ENCODE measurements at places on chromosomes 12 and 14. TPM values are rescaled to one million over a fixed set of nuclear protein-coding genes. Genes with fewer than 3 reads are reported as not detected.

- no peak for DNase-seq
- no peaks in the 10 kb centered on the region for H3K36me3 ChIP-seq
- H3K4me1 ChIP-seq = no peaks in the 10 kb centered on the region
- H3K27me3 ChIP-seq = peaks cover 6% of the 10 kb centered on the region
- H3K4me3 ChIP-seq = no peak overlapping the region
These were observed 187.8 kb downstream of the ADGRD1 start for GRCh38 chr12:131141514-131141913.

DNA sequence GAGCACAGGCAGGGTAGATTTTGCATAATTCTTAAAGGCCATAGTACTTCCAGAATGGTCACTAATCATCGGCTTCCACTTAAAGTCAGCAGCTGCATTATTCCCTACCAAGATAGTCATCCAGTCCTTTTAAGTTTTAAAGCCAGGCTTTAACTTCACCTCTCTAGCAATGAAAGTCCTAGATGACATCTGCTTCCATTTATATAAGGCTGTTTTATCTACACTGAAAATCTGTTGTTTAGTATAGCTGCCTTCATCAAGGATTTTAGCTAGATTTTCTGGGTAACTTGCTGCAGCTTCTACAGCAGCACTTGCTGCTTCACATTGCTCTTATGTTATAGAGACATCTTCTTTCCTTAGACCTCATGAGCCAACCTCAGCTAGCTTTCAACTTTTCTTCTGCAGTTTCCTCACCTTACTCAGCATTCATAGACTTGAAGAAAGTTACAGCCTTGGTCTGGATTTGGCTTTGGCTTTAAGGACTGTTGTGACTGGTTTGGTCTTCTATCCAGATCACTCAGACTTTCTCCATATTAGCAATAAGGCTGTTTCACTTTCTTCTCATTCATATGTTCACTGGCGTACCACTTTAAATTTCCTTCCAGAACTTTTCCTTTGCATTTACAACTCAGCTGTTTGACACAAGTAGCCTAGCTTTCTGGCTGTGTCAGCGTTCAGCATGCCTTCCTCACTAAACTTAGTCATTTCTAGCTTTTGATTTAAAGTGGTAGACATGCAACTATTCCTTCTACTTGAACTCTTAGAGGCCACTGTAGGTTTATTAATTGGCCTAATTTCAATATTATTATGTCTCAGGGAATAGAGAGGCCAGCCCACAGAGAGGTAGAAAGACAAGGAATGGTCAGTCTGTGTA lies 209.9 kb upstream of the GARIN2 start:
- peak; percentile 13 for DNase-seq
- no peaks in the 10 kb centered on the region for H3K27me3 ChIP-seq

DNA sequence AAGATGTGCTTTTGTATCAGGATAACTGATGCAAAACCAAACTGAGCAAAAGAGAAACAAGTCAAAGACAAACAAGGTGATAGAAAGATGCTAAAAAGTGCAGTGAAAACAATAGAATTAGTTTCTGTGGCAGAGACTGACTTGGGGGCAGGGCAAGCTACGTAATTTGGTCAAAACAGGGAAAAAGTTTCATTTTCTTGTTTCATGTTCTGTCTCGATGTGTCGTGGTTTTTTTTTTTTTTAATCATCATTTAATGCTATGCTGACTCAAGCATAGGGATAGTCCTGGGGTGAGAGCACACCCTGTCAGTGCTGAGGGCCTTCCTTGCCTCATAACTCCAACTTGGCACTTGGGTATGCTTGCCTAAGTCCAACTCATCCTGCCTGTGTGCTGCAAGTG lies 144.1 kb upstream of the PTPRQ start:
- H3K4me1 ChIP-seq = no peaks in the 10 kb centered on the region
- no peak overlapping the region for H3K27ac ChIP-seq
- H3K36me3 ChIP-seq = no peaks in the 10 kb centered on the region
- no peak overlapping the region for H3K4me3 ChIP-seq

DNA sequence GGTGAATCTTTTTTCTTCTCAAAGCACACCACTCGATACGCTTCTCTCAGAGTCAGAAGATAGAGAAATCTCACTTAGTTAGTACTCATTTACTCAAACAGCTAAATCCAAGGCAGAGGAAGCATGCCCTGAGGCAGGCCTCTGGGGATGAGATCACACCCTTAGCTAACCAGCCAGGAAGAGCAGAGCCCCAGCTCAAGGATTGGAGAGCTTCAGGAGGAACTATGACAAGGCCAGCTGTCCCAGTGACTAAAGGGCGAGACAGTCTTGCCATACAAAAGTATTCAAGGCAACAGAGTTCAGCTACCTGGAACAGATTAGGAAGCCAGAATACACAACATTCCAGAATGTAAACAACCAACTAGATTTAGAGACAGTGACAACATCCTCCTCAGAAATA lies 197.7 kb upstream of the CCDC196 start:
- H3K36me3 ChIP-seq = no peaks in the 10 kb centered on the region
- H3K4me3 ChIP-seq = no peak overlapping the region
- no peak for DNase-seq
- H3K4me1 ChIP-seq = no peaks in the 10 kb centered on the region
- H3K27me3 ChIP-seq = no peaks in the 10 kb centered on the region

GRCh38 chr12:22728987-22729386 lies 104.0 kb downstream of the ETNK1 start:
- no peak overlapping the region for H3K4me3 ChIP-seq
- H3K27ac ChIP-seq = no peak overlapping the region
- peaks cover 7% of the 10 kb centered on the region for H3K27me3 ChIP-seq
- DNase-seq = no peak
- H3K4me1 ChIP-seq = no peaks in the 10 kb centered on the region

GRCh38 chr12:105423921-105424320 lies 93.4 kb downstream of the C12orf75 start:
- no peak overlapping the region for H3K4me3 ChIP-seq
- peaks cover 14% of the 10 kb centered on the region for H3K4me1 ChIP-seq
- no peaks in the 10 kb centered on the region for H3K36me3 ChIP-seq

- no peak overlapping the region for H3K27ac ChIP-seq
- peaks cover 21% of the 10 kb centered on the region for H3K4me1 ChIP-seq
These were observed 121.2 kb downstream of the PRICKLE1 start for GRCh38 chr12:42468341-42468821.

DNA sequence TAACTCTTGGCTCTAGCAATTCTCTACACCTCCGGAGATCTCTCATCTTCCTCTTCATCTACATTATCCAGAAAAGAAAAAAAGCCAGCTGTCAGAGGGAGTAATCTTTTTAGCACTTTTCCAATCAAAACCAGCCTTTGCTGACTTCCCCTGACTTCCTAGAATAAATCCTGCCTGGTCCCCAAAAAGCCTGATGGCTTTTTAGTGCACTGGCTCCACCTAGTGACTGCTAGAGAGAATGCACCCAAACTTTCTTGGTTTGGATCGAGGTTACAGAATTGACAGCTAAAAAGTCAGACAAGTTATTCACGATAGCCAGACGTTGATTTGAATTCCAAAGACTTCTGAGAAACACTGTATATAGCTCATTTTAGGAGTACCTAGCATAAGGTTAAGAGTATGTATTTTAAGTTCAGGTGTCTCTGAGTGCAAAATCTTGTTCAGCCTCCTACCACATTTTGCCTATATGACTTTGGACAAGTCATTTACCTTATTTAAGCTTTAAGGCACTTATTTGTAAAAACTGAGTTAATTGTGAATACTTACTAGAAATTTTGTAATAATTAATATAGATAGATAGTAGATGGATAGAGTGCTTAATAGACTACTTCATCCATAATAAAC lies 185.7 kb upstream of the GRIN2B start:
- H3K4me3 ChIP-seq = no peak overlapping the region
- no peaks in the 10 kb centered on the region for H3K4me1 ChIP-seq
- H3K36me3 ChIP-seq = no peaks in the 10 kb centered on the region
- no peaks in the 10 kb centered on the region for H3K27me3 ChIP-seq

DNA sequence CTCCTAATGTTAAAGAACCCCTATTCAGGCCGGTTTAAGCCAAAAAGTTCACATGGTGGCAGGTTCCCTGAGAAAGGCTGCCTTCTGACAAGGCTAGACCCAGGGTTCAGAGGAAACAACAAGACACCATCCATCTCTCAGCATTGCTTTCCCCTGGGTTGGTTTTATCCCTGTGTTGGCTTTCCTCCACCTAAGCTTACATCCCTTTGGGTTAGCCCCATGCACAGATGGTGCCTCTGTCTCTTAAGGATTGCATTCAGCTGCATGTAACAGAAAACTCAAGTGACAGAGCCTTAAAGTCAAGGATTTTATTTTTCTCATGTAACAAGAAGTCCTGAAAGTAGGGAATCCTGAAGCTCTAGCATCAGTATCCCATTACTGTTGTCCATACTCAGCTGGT lies 42.8 kb upstream of the RIN3 start:
- DNase-seq = no peak
- H3K4me1 ChIP-seq = peaks cover 13% of the 10 kb centered on the region
- H3K27ac ChIP-seq = no peak overlapping the region
- no peaks in the 10 kb centered on the region for H3K27me3 ChIP-seq
- H3K36me3 ChIP-seq = peaks cover 8% of the 10 kb centered on the region

GRCh38 chr14:33218026-33218425 lies 279.3 kb downstream of the NPAS3 start:
- H3K4me1 ChIP-seq = no peaks in the 10 kb centered on the region
- H3K36me3 ChIP-seq = no peaks in the 10 kb centered on the region
- DNase-seq = no peak
- H3K4me3 ChIP-seq = no peak overlapping the region
- no peak overlapping the region for H3K27ac ChIP-seq

DNA sequence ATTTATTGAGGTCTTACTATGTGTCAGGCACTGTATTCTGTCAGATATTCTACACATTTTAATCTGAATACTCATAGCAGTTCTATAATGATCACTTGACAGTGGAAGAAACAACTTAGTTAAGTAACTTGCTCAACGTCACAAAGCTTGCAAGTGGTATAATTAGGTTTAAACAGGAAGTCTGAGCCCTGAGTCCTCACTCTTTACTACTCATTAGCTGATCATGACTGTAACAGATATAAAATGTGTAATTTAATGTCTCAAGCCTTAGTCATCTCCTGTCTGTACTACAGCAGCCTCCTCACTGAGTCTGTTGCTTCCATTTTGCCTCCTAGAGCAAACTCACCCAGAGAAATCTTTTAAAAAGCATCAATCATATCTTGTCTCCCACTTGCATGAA lies 38.9 kb downstream of the PPP4R4 start:
- no peak for DNase-seq
- no peaks in the 10 kb centered on the region for H3K4me1 ChIP-seq
- no peak overlapping the region for H3K27ac ChIP-seq
- peaks cover 8% of the 10 kb centered on the region for H3K27me3 ChIP-seq
- peaks cover 3% of the 10 kb centered on the region for H3K36me3 ChIP-seq

GRCh38 chr12:922285-922684 lies 27.2 kb downstream of the RAD52 start:
- no peak overlapping the region for H3K4me3 ChIP-seq
- H3K27me3 ChIP-seq = no peaks in the 10 kb centered on the region
- DNase-seq = no peak
- H3K36me3 ChIP-seq = peaks cover 8% of the 10 kb centered on the region

DNA sequence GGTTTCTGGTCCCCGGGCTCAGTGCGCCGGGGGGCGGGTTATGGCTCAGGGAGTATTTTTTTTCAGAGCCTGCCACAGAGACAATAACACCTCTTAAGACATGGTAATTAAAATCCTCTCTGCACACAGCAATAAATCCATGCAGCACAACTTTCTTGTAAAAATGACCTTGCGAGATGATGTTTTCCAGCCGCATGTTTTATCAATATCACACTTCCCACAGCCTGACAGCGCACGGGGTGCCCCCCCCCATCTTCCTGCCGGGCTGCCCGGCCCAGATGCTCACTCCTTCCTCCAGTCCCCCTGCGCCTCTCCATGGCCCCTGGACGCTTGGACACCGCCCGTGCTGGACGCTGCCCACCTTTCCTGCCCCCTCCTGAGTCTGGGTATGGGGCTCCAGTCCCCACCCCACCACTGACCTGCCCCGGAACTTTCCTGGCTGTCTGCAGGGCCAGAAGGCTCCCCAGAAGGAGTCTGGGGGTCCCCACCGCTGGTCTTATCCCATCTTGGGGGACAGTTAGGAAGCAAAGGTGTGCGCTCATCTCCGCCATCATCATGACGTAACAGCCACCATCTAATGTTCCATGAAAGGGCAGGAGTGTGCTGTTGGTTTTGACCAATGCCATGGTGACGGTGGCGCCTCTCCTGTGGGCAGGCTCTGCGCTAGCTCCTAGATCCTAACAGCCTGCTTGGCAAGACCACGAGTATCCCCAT lies 182.9 kb downstream of the KIF26A start:
- H3K27me3 ChIP-seq = peaks cover 4% of the 10 kb centered on the region
- no peaks in the 10 kb centered on the region for H3K36me3 ChIP-seq
- no peaks in the 10 kb centered on the region for H3K4me1 ChIP-seq

GRCh38 chr14:73460691-73461127 lies 2.4 kb upstream of the NUMB start:
- no peak overlapping the region for H3K27ac ChIP-seq
- H3K27me3 ChIP-seq = no peaks in the 10 kb centered on the region

SCNN1A gene
- 0.67 TPM for total RNA-seq

IAPP gene
- total RNA-seq = not detected

GPR137C gene
- 0.12 TPM for total RNA-seq

NYNRIN gene
- 0.14 TPM for total RNA-seq

P2RX2 gene
- not detected for total RNA-seq

GPR84 gene
- total RNA-seq = 16.0 TPM

ACRBP gene
- 5.2 TPM for total RNA-seq

RDH16 gene
- total RNA-seq = 2.1 TPM

CLEC4A gene
- not detected for total RNA-seq

INHBC gene
- total RNA-seq = not detected

All from activated T-cell treated with anti-CD3 and anti-CD28 coated beads, Interleukin-2, amount 50 U/mL, for 72 hours (primary cell).